ENCODE measurements at places on chromosomes 1 and 21.

DNA sequence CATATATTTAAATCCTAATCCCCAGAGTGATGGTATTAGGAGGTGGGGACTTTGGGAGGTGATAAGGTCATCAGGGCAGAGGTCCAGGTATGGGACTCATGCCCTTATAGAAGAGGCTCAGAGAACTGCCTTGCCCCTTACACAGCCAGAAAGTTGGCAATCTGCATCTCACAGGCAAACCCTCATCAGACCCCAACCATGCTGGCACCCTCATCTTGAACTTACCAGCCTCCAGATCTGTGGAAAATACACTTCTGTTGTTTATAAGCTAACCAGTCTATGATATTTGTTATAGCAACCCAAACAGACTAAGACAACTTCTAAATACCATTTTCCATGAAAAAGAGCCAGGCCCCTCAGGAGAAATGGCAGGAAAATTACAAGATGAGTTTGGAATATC lies 69.3 kb upstream of the PRDX6 start:
- no peak for DNase-seq

DNA sequence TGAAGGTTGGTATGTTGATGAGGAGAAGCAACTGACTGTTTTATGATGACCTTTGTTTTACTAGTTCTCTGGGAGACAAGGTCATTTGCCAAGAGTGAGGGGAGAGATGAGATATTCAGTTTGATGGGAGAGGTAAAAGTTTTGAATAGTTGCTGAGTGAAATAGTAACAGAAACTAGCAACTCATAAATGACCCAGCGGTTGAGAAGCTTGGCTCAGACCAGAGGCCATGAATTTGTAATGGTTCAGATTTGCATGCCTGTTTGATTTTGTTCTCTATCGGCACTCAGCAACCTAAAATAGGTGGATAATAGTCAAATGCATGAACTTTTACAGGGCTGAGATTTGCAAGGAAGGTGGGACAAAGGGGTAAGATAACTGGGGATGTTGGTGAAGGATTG lies 6.6 kb downstream of the CCDC30 start:
- no peak for DNase-seq

DNA sequence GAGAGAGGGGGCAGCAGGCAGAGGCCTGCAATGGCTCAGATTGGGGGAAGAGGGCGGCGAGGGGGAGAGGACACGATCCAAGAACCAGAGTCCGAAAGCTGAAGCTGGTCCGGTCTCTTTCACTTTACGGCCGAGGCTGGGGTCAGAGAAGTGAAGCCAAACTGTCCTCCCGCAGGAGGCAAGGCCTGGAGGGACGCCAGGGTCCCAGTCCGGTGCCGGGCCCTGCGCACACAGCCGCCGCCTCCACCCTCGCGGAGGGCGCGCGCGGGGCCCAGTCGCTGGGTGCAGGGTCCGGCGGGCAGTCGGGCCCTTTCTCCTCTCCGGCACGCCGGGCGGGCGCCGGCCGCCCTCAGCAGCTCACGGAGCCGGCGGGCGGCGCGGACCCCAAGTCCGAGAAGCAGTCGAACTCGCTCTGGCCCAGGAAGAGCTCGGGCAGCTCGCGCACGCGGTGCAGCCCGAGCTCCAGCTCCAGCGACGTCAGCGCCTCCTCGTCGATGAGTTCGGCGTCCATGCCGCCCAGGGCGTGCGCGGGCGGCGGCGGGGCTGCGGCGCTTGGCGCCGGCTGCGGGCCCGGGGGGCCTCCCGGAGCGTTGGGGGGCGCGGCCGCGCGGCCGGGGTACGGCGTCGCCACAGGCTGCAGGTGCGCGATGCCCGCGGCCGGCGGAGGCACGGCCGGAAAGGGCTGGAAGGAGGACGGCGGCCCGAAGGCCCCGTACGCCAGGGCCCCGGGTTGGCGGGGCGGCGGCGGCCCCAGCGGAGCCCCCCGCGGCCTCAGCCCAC lies 749 bp downstream of the CITED4 start:
- DNase-seq: peak; percentile 42

- no peak for DNase-seq
Observed at GRCh38 chr1:156895927-156896326, 2.4 kb downstream of the PEAR1 start.

DNA sequence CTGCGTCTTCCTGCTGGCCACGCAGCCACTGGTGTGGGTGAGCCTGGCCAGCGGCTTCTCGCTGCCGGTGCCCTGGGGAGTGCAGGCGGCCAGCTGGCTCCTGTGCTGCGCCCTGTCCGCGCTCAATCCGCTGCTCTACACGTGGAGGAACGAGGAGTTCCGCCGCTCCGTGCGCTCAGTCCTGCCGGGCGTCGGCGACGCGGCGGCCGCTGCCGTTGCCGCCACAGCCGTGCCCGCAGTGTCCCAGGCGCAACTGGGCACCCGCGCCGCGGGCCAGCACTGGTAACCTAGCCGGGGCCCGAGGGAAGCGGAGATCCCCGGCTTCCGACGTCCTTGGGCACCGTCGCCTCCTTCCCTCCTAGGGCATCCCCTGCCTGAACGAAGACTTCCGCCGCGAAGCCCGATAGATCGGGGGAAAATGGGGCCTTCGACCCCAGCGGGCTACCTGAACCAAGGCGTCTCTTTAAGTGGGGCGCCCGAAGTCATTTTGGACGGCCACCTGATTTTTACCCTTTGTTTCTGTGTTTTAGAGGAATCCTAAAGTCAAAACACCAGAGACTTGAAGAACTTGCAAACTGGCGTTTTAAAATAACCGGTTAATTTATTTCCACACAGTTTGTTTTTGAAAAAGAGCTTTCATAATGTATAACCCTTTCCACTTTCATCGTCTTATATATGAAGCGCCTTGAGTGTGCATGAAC lies 2.0 kb downstream of the GPR88 start:
- no peak for DNase-seq

DNA sequence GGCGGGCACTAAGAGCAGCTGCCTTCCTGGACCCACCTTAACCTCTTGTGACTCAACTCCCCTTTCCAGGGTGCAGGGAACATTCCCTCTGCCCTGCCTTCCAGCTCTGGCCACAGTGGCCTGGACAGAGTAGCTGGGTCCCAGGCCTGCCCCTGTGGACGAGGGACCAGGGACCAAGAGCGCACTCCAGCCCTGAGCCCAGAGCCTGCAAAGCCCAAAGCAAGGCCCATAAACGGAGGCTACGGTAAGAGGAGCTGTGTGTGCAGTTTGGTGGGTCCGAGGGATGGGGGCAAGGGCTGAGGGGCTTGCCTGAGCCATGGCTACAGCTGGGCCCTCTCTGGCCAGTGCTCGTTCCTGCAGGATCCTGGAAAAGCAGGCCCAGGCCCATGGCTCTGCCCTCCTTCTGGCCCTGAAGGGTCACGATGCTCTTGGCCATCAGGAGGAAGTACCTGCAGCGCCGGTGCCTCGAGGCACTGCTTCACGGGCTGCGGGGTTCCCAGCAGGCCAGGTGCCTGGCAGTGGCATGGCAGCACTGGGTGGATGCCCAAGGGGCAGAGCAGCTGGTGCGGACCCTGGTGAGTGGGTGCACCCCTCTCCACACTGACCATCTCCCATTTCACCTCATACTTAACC lies 17.8 kb downstream of the MTHFR start:
- DNase-seq: no peak

Data from CD4-positive, alpha-beta memory T cell (primary cell).